Neural crest cell (in vitro differentiated cells): ENCODE measurements at places on chromosomes 11 and 22.
A peak's percentile ranks its signal among the peaks of the same experiment; 100 is the strongest.

DNA sequence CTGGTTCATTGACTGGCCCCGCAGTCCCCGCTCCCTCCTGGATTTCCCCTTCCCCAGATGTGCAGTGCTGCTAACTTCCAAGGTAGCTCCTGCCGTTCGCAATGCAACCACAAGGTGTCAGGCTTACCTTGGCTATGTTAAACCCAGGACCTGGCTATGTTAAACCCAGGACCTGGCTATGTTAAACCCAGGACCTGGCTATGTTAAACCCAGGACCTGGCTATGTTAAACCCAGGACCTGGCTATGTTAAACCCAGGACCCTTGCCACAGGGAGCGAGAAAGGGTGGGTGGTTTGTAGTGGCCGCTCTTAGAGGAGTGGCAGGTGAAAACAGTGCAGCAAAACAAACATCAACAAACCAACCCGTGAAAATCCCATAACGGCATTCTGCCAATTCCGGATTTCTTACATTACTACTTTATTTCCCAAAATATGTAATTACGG, 2.9 kb upstream of the ADAMTS8 start:
- peaks cover 14% of the 10 kb centered on the region for H3K4me1 ChIP-seq
- H3K27me3 ChIP-seq = peaks cover 46% of the 10 kb centered on the region
- peak; percentile 88 for DNase-seq
- peak overlapping the region; percentile 71 for H3K4me3 ChIP-seq
- no peak overlapping the region for H3K27ac ChIP-seq

DNA sequence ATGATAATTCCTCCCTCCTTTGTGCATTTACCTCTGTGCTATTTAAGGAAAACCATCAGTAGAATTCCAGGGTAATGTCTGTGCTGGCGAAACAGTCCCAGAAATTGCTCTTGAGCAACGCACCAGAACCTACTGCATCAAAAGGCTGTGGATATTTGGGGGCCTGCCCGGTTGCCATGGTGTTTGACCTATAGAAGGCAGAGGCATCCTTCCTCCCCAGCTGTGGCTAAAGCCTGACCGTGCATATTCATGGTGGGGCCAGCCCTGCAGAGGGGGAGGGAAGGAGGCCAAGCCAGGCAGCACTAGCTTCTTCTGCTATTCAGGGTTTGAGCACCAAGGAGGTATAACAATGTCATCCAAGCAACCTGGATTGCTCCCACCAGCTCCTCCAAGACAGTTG, 215.0 kb upstream of the E2F8 start:
- H3K27me3 ChIP-seq = peaks cover 4% of the 10 kb centered on the region
- peak; percentile 29 for DNase-seq
- peak overlapping the region; percentile 81 for H3K4me3 ChIP-seq
- peaks cover 43% of the 10 kb centered on the region for H3K4me1 ChIP-seq

- no peak overlapping the region for H3K4me3 ChIP-seq
- H3K27me3 ChIP-seq = peaks cover 16% of the 10 kb centered on the region
- H3K27ac ChIP-seq = no peak overlapping the region
- DNase-seq = no peak
- peaks cover 3% of the 10 kb centered on the region for H3K36me3 ChIP-seq
Observed at GRCh38 chr11:7341551-7341950, 89.8 kb downstream of the SYT9 start.

DNA sequence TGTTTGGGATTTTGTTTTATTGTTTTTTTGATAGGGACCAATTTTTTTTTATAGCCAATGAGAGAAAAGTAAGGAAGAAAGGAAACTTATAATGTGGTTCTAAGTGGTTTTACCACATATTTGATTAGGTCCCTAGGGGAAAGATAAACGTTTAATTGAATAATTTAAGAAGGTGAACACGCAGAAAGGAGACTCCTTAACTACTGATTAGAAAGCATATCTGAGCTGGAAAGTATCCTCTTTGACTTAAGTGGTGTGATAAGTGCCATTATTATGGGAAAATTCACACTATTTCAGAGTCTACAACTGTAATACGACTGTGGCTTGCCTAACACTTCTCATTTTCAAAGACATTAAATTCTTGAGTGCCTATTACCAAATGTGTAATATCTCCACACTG, 106.5 kb upstream of the GRAMD1B start:
- no peaks in the 10 kb centered on the region for H3K4me1 ChIP-seq
- H3K27ac ChIP-seq = no peak overlapping the region
- no peak overlapping the region for H3K4me3 ChIP-seq
- H3K36me3 ChIP-seq = no peaks in the 10 kb centered on the region
- no peaks in the 10 kb centered on the region for H3K27me3 ChIP-seq

DNA sequence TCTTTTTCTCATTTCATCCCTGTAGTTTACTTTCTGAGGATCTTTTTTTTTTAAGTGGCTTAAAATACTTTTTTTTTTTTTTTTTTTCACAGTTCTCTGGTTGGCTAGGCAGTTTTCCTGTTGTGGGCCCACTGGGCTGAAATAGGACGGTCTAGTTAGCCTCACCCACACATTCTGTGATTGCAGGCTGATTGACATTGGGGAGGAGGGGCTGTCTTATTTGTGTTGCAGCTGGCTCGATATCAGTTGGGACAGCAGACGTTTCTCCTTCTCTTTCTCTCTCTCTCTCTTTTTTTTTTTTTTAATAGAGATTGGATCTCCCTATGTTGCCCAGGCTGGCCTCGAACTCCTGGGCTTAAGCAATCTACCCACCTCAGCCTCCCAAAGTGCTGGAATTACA, 6.9 kb downstream of the BCR start:
- peaks cover 49% of the 10 kb centered on the region for H3K4me1 ChIP-seq
- no peak overlapping the region for H3K27ac ChIP-seq
- H3K4me3 ChIP-seq = no peak overlapping the region
- peaks cover 4% of the 10 kb centered on the region for H3K27me3 ChIP-seq
- DNase-seq = no peak

GRCh38 chr11:68842427-68843051, 823 bp upstream of the CPT1A start:
- H3K27ac ChIP-seq = no peak overlapping the region
- H3K4me3 ChIP-seq = peak overlapping the region; percentile 68
- peaks cover 24% of the 10 kb centered on the region for H3K4me1 ChIP-seq
- H3K36me3 ChIP-seq = no peaks in the 10 kb centered on the region
- peaks cover 86% of the 10 kb centered on the region for H3K27me3 ChIP-seq

DNA sequence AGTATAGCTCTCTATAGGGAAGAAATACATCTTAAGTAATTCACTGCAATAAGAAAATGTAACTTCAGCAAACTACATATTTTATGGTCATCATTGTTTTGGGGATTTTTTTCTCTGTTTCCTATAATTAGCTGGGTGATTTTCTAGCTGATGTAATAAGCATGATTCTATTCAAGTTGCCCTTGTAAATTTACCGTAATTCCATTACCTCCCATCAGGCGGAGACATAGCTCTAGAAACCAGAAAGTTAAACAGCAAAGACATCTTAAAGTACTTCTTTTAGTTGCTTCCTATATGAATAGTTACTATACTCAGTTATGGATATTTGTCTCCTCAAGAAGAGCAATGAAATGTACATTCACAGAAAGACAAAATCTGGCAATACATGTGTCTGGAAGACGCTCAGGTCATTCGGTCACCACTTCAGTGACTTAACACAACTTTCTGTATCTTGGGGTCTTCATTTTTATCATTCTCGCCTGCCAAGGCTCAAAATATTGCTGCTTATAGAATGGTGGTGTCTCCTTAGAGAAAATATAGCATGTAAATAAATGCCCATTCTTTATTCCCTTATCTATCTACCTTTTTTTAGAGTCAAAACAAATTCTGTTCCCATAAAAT, 239.9 kb upstream of the ZC3H12C start:
- H3K27ac ChIP-seq = no peak overlapping the region
- H3K4me3 ChIP-seq = no peak overlapping the region
- no peaks in the 10 kb centered on the region for H3K4me1 ChIP-seq
- H3K36me3 ChIP-seq = no peaks in the 10 kb centered on the region
- DNase-seq = peak; percentile 20
